ENCODE measurements at places on chromosomes 7 and 10.
A peak's percentile ranks its signal among the peaks of the same experiment; 100 is the strongest.

DNA sequence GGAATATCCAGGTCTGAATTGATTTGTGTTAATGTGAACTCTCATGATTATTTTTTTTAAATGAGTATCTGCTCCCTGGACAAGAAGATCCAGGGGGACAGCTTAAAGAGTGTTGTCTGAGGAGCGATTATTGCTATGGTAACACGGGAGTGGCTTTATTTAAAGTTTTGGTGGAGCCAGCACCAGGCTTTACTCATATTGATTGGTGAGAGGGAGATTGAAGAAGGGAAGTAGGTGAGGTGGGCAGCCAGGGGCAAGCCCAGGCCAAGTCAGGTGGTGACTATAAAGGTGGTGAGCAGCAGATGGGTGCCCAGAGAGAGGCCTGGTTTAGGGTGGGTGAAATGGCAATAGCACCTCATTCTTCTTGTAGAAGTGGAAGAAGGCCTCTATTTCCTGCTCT, 10.2 kb upstream of the AGR2 start:
- peak; percentile 62 for DNase-seq

GRCh38 chr7:78203042-78203720, 404.6 kb downstream of the PHTF2 start:
- DNase-seq, result no peak

DNA sequence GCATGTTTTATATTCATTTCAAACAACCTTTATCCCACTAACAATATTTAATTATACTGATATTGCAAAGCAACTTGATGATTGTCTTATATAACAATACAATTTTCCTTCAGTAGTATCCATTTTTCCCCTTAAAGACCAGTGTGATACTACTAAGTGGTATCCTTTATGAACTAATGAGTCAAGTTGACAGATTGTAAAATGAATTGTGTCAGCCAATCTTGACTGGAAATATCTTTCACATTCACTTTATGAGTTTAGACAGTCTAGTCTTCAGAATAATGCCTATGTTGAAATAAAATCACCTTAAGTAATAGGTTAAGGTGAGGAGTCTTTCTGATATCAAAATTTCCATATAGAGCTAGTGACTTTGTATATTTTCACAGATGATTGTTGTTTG, 950.0 kb upstream of the CELF2 start:
- no peak for DNase-seq

GRCh38 chr10:18456984-18457383, 194.4 kb downstream of the NSUN6 start:
- no peak for DNase-seq

- DNase-seq, result no peak
These were observed 46.6 kb upstream of the PPP1R17 start for GRCh38 chr7:31640381-31640780.

DNA sequence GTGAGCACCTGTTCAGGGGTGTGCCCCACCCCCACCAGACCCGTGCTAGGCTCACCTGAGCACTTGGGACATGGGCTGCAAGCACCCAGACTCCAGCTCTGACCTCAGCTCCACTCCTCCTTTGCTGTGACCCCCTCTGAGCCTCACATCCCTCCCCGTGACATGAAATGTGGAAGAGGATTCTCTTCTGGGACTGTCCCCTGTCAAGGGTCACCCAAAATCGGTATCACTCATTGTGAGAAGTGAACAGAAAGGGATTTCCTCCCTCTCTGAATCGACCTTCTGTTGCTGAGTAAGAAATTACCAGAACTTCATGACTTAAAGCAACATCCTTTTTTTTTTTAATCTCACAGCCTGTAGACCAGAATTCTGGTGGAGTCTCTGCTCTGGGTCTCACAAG, 6.2 kb upstream of the CHST15 start:
- no peak for DNase-seq

- DNase-seq, result no peak
These were observed 10.7 kb upstream of the KMT2E start for GRCh38 chr7:105003275-105003674.

DNA sequence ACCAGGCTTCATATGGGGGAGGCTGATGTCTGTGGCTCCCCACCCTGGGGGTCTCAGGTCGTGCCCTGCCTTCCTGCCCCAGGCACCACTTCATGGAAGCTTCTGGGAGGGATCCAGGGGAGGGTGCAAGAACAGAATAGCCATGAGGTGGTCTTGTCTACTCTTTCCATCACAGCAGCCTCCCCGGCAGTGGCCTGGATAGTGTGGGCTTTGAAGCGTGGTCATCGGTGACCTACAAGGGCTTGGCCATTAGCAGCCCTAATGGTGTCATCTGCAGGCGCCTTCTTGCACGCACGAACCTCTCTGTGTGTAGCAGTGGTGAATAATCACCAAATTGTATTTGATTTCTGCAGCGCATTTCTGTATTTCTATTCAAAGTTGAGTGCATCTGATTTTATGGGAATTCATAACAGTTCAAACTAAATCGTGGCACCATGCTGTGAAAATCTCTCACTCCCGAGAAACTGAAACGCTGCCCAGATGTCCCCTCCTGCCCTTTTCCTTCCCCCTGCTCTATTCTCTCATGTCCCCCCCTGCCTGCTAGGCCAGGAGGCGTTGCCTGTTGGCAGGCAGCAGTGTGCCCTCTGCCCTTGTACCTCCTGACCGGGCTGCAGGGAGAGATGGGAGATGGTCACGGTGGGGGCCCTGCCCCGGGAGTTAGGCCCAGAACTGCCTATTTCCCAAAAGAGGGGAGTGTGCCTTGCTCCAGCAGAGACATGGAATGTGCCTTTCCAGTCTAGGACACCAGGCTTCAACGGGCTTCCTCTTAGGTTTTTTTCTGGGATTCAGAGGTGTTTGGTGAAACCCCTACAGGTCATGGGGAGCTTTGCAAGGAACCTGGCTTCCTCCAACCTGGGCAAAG, 34.8 kb downstream of the CDH23 start:
- DNase-seq, result no peak
